ENCODE measurements at places on chromosomes 1 and 21.

- no peak for DNase-seq
Measured at GRCh38 chr1:184734980-184735379, 19.7 kb downstream of the EDEM3 start.

- DNase-seq: peak; percentile 27
Measured at GRCh38 chr1:39788758-39789570, at the start of gene BMP8B. TSS of gene BMP8B (minus strand) at chr1:39788865. CDS start at chr1:39788485, 380 bp downstream.

DNA sequence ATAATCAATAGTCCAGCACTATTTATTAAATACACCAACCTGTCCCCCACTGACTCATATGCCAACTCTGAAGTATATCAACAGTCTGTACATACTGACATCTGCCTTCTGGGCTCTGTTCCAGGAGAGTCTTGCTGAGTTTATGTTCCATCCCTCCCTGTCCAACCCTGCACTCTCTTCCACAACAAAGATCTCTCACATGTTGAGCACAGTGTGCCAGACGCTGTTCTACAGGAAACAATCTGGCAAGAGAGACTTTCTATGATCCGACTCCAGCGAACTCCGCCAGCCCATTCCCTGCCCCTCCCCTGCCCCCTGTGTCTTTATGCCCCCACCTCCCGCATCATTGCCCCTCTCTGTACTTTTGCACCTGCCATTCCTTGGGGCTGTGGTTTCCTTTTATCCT lies 3.4 kb downstream of the LACTBL1 start:
- DNase-seq: peak; percentile 87

GRCh38 chr1:180258935-180259334 lies 28.9 kb downstream of the LHX4 start:
- no peak for DNase-seq

GRCh38 chr1:99086057-99086456 lies 81.4 kb upstream of the PLPPR5 start:
- DNase-seq: no peak

DNA sequence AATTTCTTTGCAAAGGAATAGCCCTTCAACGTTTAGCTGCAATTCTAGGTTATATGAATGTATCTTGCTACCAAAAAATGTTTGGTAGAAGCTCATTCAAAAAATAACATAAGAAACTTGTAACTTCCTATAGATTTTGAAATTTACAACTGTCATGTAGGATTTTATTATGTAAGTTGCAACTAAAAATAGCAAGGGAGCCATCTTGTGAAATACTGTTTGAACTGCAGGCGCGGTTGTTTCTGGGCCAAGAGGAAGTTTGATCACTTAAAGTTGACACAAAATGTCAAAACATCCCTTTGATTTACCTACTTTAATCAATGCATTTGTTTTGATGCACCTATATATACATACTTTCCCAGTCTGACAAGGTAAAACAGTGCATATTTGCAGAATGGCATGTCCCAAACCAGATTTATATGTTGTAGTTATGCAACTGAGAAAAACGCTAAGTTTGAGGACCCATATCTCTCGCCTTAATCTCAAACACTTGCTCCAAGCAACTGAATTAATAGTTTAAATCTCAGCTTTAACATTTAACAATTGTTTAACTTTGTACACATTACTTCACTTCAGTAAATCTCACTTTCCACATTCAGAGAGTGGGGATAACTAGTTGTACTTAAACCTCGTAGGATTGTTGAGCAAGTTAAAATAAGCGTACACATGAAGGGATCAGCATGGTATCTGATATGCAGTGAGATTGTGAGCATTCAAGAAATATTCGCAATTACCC lies 63.9 kb downstream of the KCNK2 start:
- DNase-seq: peak; percentile 42

DNA sequence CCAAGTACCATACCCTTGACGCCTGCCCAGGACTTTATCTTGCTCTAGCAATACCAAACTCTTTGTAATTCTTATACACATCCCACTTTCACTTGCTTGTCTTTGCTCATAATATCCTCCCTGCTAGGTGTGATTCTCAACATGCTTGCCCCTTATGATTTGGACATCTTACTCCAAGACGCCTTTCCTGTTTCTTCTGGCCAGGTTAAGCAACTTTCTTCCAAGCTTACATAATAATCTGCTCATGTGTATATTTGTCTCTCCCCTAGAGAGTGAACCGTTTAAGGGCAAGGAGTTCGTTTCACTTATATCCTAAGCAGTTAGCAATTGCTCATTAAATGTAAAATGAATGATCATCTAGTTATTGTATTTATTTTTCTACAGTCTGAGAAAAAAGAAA lies 21.8 kb downstream of the CRYZL1 start:
- DNase-seq: no peak

- no peak for DNase-seq
Measured at GRCh38 chr1:119250299-119250698, 109.8 kb upstream of the WARS2 start.

DNA sequence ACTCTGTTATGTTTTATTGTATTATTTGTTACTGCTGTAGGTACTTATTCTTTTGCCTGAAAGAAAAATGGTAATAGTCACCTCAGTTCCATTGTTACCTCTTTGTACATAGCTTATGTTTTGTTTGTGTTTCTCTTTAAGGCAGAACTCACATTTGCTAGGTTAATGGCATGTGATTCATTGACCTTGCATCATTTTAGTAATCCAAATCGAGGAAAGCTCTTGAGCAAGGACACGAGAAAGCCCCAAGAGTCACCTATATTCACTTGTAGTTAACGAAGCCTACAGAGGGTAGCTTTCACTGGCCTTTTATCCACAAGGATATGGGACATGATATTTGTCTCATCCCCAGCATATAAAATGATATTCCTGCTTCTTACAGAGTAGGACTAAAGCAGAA lies 1765.2 kb downstream of the NCAM2 start:
- DNase-seq: no peak

GRCh38 chr1:245091818-245092637 lies 62.8 kb upstream of the KIF26B start:
- peak; percentile 26 for DNase-seq

DNA sequence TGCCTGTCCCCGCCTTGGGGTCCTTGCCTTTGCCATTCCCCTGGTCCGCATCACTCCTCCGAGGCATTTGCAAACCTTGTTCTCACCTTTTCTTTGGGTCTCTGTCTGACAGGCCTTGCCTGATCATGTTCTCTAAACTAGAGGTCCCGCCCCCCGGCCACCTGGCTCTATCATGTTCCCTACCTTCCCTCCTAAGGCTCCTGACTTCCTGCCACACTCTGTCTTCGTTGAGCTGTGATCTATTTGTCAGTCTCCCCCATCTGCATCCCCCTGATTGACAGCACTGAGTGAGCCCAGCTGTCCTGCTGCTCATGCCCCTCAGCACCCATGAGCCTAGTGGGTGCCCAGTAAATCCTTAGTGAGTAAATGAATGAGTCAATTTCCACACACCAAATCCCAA lies 22.8 kb downstream of the ERG start:
- DNase-seq: no peak

- DNase-seq: no peak
Measured at GRCh38 chr1:161932668-161933067, 91.0 kb downstream of the OLFML2B start.

DNA sequence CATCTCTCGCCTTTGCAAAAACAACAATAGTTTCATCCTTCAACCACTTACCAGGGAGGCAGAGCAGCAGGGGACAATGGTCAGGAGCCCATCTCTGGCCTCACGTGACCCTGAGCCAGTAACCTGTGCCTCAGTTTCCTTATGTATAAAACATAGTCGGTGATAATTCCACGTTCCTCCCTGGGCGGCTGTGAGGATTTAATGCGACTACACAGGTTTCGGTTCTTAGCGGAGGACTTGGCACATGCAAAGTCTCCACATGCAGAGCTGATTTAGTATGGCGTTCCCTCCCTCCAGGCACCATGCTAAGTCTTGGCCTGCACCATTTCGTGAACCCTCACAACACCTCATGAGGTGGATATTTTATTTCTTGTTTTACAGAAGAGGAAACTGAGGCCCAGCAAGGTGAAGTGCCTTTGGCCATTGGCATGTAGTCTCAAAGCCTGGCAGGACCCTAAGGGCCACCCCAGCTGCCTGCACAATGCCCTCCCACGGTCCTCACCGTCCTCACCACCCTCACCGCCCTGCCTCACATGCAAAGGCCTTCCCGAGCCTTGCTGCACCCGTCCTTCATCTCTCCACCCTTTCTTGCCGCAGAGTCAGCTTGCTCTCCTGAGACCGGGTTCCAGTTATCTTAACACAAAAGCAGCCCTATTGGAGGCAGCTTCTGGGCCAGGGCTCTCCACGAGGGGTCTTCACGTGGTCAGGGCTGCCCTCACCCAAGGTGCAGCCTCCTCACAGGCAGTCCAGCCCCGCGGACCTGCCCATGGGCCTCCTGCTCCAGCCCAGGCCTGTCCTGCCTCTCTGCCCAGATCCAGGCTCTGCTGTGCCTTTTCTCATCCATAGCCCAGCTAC lies 48.9 kb downstream of the SYF2 start:
- no peak for DNase-seq

DNA sequence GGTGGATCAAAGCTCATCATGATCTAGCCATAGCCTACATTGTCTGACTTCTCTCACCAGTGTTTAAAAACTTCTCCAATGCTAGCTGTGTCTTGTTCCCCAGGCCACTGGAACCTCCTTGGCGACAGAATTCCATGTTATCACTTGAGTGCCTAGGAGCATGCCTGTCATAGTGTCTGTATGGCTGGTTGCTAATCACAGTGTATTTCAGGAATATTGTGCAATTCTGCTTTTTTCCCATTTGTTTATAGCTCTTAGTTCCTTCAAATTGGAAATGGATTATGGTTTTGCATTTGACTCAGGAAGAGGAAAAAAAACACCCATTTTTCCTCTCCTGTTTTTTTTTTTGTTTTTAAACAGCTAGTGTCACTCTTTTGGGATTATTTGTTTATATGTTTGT lies 25.5 kb downstream of the ROR1 start:
- DNase-seq: no peak

DNA sequence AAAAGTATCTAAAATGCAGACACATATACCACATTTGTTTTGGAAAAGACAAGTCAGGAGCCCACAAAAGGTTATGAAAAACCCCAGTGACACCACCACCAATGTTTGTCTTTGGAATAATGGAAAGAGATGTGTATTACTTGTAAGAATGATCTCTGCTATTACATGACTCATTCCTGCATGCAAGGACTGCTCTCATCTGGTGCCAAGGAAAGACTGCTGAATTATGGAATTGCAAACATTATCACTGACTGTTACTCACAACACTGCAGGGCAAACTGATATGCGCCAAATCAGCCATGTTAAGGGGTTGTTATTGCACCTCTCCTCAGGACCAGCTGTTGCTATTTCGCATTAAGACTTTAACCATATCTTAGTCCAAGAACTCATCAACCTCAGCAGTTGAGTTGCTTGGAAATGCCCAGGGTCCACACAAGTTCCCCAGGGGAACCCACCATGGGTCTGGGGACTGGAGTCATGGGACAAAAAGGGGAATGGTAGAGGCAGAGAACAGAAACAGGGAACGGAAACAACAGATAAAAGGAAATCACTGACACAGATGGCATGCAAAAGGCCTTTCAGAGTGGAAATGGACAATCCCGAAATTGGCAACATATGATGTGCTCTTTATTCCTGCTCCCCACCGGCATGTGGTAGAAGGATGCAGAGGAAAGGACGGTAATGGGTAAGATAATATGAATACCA lies 34.4 kb downstream of the CAPZB start:
- DNase-seq: peak; percentile 67

DNA sequence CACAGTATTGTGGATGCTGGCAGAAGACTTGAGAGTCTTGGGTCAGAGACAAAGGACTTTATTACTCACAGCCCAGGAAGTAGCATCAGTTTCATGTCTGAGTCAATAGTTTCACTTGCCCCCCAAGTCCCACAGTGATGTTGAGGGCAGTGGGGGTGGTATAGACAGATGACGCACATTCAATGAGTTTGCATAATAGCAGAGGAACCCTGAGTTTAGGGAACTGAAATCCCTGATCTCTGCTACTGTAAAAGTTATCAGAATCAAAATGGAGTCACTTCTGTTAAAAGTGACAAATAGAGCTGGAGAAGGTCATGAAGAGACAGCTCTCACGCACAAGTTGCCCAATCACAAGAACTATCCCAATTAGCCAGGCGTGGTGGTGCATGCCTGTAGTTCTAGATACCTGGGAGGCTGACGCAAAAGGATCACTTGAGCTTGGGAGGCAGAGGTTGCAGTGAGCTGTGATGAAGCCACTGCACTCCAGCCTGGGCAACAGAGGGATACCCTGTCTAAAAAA lies 11.5 kb upstream of the HCRTR1 start:
- no peak for DNase-seq

GRCh38 chr1:68814067-68814466 lies 317.2 kb upstream of the DEPDC1 start:
- no peak for DNase-seq

DNA sequence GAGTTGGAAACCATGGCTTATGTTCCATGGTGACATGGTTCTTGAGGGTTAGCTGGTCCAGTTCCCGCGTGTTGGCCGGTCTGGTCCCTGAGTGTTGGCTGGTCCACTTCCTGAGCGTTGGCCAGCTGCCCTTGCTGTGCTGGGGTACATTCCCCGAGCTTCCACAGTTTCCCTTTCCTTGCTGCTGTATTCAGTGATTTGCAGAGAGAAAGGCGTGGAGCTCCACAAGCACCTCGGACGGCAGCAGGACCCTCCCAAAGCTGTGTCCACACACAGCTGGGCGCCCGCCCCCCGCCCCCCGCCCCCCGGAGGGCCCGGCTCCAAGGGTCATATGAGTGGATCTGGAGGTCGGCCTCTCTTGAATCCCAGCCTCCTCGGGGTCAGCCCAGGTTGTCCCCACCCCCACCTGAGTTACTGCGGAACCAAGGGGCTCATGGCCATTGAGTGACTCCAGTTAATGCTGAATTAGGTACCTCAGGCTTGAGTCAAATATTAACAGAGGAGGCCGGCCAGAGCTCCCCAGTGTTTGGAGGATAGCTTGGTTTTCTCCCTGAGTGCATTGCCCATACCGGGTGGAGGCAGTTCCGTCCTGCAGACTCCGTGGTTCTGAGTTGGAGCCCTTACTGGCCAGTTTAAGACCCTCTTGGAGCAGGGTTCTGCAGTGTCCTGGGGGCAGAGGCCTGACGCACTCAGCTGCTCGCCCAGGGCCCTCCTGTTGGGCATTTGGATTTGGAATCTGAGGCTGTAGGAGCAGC lies 18.4 kb downstream of the COL18A1 start:
- no peak for DNase-seq

- DNase-seq: peak; percentile 80
Measured at GRCh38 chr1:119549719-119550132, 42.7 kb downstream of the HSD3B1 start.

GRCh38 chr1:62726011-62726442 lies 37.8 kb upstream of the DOCK7 start:
- DNase-seq: no peak

DNA sequence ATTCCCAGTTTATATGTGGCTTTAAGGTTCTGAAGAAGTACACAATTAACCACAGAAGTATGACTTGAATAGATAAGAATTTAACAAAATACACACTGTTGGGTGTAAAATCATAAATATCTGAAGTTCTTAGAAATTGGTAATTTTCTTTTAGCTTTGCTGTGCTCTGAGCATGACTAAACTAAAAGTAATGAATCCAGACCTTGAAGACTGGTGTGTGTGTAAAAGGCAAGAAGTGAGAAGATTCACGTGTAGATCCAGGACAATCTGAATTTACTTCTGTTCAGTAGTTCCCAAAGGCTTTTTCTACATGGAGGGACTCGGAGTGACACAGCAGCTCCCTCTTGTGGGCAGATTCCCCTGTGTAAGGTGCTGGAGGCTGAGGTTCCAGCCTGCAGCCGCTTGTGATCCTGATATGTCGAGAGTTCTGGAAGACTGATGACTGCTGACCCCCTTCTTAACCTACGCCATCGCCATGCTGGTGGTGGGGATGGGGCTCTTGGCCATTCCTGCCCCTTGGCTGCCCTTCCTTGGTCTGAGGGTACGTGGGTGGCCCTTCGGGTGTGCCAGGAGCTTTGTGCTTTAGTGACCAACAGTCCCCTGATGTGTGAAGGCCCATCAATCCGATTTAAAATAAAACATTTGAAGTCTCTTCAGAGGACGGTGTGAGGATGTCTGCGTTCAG lies 62.7 kb downstream of the ADARB1 start:
- DNase-seq: peak; percentile 90

All from A673 (cell line).